H7 (cell line): ENCODE measurements at places on chromosomes 6 and 20.

- DNase-seq: no peak
Observed at GRCh38 chr6:139686308-139686707, 311.9 kb upstream of the CITED2 start.

- DNase-seq: peak; percentile 85
Observed at GRCh38 chr20:23340524-23340923, 10.1 kb upstream of the NXT1 start.

DNA sequence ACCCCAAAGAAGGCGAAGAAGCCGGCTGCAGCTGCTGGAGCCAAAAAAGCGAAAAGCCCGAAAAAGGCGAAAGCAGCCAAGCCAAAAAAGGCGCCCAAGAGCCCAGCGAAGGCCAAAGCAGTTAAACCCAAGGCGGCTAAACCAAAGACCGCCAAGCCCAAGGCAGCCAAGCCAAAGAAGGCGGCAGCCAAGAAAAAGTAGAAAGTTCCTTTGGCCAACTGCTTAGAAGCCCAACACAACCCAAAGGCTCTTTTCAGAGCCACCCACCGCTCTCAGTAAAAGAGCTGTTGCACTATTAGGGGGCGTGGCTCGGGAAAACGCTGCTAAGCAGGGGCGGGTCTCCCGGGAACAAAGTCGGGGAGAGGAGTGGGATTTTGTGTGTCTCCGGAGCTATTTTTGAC lies 69.6 kb downstream of the HFE start:
- DNase-seq: peak; percentile 73

- DNase-seq: no peak
Observed at GRCh38 chr6:142764311-142764710, 180.7 kb downstream of the HIVEP2 start.

GRCh38 chr6:169720207-169720855 lies 4.0 kb downstream of the PHF10 start:
- DNase-seq: no peak

- peak; percentile 13 for DNase-seq
Observed at GRCh38 chr6:26475823-26476729, 18.3 kb downstream of the BTN2A1 start.

DNA sequence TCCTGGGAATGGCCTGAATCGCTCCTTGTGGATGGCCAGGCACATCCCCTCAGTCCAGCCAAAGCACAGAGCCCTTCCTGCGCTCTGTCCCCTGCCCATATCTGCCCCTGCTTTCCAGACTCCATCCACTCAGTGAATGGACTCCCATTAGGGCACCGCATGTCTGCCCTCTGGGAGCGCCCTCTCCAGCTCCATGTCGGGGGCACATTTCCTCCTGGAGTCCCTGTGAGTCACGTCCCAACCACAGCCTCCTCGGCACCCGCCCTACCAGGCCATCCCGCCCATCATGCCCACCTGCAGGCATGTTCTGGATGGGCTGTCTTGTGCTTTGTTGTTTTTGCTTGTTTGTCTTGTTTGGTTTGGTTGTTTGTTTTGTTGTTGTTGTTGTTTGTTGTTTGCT lies 96.8 kb downstream of the PSMB1 start:
- DNase-seq: peak; percentile 27

DNA sequence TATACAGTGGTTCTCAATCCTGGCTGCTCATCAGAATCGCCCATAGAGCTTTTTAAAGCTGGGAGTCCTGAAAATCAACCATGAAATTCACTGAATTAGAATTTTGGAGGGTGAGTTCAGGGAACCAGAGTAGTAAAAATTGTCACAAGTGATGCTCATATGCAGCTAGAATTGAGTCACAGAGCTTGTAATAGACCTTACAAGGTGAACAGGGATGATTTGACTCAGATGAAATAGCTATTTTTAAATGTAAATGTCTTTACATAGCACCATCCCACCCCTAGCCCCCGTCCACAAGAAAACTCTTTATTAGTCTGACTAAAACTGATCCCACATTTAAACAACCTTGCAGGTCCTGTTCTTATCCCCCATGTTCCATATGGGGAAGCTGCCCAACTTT lies 531.7 kb downstream of the LMBRD1 start:
- DNase-seq: no peak

DNA sequence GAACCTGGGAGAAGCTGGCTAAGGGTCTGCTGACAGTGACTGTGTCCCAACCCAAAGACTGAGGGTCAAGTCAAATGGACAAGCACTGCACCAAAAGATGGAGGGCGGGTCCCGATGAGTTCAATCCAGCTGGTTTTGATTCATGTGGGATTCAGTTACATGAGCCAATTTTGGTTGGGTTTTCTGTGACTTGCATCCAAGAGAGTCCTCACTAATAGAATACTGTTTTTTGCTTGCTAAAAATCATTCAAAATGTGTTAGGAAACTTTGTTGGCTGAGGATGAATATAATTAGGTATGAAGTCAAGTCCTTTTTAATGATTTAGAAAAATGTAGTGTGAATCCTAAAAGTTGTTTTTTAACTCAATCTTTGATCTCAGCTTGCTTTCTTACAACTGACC lies 323.8 kb upstream of the NOX3 start:
- no peak for DNase-seq

GRCh38 chr6:28606424-28607391 lies 81.0 kb downstream of the GPX5 start:
- DNase-seq: peak; percentile 75

DNA sequence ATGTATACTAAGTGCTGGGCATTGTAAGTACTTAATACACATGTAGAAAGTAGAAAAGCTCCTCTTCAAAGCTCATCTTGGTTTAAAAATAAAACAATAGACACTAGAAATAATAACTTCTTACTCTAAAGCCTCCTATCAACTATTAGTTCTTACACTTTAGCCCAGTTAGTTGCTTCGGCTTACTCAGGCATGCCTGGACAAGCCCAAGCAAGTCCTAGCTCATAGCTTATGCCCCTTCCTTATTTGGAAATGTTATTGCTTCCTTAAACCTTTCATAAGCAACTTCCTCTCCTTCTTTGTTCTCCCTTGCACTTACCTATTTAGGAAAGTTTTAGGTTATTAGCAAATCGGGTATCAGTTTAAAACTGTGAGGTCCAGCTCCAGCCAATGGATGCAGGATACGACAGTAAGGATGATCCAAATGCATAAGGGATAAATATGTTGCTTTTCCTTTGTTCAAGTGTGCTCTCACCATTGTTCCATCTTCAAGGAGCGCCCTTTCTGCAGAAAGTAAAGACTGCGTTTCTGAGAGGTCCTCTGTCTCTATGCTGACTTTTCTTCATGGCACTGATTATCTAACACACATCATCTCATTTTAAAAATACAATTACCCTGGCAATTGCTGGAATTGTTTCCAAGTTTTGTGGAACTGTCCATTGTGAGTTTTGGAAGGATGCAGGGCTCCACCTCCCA lies 12.3 kb downstream of the TMEM30A start:
- DNase-seq: no peak

- no peak for DNase-seq
Observed at GRCh38 chr20:15889061-15889460, 684.2 kb downstream of the KIF16B start.

DNA sequence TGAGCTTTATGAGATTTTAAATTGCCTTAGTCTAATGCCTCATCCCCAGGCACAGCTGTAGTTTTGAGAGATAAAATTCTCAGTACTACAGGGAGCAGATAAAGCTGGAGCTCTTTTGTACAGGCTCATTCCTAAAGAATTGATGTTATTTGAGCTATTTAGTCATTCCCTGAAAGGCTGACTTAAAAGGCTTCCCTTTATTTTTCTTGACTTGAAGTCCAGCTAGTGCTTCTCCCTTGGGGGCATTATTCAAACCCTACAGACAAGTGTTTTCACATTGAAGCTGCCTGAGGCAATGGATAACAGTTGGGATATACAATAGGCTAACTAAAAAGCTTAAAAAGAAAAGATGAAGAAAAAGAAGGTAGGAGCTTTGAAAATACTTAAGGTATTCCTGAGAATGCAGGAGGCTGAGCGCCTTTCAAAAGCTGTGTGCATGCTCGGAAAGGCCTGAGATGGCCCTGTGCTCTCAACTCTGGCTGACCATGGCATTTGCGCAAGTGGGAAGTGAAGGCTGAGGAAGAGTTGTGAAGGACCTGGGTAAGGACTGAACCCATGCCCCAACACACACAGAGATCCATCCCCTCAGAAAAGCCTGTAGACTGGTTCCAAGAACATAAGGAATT lies 315.1 kb downstream of the SMOC2 start:
- DNase-seq: no peak

- peak; percentile 26 for DNase-seq
Observed at GRCh38 chr20:40532103-40532502, 156.9 kb downstream of the MAFB start.

GRCh38 chr6:111591901-111592461 lies 13.7 kb downstream of the TRAF3IP2 start:
- DNase-seq: no peak

- DNase-seq: no peak
Observed at GRCh38 chr20:5864428-5864827, 85.9 kb downstream of the TRMT6 start.
